ENCODE measurements at places on chromosomes 6 and 20.

- DNase-seq: no peak
Measured at GRCh38 chr6:146881228-146882181, 282.7 kb downstream of the ADGB start.

- DNase-seq: no peak
Measured at GRCh38 chr6:137711972-137712371, 155.1 kb upstream of the TNFAIP3 start.

DNA sequence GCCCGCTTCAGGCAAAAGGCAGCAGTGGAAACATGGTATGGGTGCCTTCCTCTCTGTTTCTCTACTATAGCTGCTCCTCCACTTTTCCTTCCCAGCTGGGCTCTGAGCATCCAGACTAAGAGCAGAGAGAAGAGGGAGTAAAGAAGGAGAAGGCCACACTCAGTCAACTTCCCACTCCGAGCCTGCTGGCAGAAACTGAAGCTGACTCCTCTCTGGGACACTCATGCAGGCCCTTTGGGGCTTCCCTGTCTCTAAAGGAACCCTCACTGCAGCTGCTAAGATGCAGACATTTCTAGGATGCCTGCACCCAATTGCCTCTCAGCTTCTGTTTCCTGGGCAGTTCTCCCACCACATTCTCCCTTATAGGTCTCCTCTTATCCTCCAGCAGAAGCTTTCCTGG is 88.9 kb downstream of the FRK start:
- DNase-seq: no peak

- DNase-seq: no peak
Measured at GRCh38 chr6:144535630-144536029, 250.5 kb downstream of the UTRN start.

DNA sequence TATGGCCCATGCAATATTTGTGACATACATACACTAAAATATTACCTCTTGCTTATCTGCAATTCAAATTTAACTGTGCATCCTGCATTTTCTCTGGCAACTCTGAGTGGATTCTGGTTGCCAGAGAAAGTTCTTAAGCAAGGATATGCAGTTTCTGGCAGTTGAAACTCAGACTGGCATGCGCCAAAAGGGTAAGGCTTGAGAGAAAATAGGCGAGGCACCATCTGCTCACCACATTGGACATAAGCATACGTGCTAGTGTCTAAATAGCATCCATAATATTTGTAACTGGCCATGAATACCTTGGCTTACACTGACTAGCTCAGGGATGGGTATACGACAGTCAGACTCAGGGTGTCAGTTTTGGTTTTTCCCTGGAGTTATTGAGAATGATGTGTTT is 465.1 kb downstream of the DOK5 start:
- no peak for DNase-seq

DNA sequence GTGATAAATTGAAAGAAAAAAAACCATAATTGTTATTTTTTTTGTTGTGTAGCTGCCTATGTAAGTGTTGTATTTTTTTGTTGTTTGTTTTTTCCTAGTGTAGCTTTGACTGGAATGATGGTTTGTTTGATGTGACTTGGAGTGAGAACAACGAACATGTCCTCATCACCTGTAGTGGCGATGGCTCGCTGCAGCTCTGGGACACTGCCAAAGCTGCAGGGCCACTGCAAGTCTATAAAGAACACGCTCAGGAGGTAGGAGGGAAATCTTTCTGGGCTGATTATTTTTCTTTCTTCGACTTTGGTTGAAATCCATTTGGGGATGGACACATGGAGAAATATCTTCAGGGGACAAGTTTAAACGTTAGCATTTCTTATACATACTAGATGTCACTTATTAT is 3.8 kb downstream of the PEX7 start:
- no peak for DNase-seq

GRCh38 chr6:96124778-96125177 is 109.0 kb downstream of the FUT9 start:
- no peak for DNase-seq

GRCh38 chr6:42095094-42095493 is 44.8 kb downstream of the TAF8 start:
- no peak for DNase-seq

DNA sequence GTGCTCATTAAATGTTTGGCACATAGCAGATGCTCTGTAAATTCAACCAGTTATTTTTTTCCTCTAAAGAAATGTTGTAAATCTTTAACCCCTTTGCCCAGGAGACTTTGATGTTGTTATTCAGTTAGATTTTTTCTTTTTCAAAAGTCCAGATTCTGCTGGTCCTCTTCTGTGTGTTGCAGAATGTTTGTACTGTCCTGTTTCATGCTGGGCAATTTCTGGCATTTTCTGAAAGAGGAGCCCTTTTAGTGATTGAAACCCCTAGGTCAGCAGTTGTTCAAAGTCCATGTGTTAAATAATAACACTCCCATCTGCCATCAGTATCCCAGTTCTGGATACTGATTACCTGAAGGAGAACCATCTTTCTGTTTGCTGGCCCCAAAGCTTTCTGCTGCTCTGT is 1.3 kb upstream of the SLC17A1 start:
- no peak for DNase-seq

- no peak for DNase-seq
Measured at GRCh38 chr20:62832212-62832922, 15.5 kb downstream of the COL9A3 start.

DNA sequence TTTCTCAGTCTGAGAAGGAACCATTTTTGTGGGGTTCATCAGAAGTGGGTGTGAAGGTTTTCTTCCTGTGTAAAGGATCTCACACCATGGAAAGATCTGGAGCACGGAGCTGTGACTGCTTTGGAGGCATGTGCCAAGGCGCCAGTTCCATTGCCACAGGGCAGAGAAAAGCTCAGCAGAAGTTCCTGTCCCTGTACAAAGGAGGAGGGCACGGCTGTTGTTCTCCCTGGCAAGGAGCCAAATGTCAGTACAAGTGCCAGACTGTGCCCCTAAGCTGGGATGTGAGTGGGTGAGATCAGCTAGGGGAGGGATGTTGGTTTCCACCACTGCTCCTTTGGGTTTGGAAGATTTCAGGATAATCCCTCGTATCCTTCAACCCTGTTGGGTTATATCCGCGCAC is 117.3 kb downstream of the CRYBG1 start:
- DNase-seq: no peak

DNA sequence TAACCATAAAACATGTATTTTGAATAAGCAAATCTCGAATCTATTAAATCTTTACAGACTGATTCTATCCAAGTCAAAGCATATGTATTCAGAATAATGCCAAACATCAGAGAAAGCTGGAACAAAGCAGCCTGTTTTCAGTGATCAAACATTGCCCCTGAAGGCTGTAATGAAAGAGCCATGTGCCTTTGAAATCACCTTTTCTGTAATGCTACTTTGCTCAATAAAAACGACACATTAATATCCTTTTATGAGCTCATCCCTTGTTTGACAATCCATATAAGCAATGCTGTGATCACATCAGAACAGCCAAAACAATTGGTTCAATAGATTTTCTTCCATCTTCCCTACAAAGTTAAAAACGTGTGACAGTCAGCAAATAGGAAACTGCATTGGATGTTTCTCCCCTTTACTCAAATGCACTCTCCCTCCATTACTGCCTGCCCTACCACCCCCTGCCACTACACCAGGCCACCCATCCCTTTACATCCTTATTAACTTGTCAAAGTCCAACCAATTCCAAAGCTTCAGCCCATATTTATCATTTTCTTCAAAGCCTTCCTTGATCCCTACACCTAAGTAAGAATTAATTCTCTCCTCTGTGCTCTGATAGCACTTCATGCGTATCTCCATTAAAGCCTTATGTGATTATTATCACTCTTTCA is 42.0 kb downstream of the THEMIS start:
- no peak for DNase-seq

DNA sequence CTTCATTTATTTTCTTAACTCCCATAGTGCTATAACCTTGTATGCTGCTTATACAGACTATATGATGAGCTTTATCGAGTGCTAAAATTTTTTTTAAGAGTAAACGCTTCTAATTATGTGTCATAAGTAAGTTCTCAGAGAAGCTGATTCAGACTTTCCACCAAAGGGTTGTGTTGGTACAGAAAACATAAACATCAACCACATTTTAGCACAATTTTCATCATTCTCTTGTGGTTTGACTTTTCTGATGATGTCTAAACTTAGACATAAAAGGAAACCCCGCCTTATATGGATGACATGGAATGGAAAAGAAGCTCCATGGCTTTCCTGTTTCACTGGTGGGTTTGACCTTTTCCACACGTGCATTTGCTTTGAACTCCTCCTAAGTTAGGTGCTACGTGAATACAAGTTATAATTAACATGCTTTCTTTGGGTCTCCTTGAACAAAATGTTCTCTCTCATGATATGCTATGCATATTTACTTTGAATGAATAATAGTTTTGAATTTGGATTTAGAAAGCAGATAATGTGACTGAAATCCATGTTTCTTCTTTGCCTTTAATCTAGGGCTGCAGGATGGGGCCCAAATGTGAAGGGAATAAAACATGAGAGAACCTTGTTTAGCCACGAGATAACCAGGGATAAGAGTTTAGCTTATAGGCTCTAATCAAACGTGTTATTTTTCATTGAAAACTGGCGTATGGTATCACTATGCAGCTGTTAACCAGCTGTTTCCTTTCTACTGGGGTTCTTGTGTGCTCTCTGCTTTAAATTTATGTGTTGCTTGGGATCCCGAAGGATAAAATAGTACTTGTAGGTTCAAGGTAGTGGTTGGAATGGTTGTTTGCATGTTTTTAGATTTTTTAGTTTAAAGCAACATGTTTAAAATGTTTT is 127.1 kb upstream of the AHI1 start:
- no peak for DNase-seq

- no peak for DNase-seq
Measured at GRCh38 chr6:132142308-132142707, 191.1 kb upstream of the CCN2 start.

- DNase-seq: no peak
Measured at GRCh38 chr20:24952376-24953208, 3.5 kb downstream of the CST7 start.

DNA sequence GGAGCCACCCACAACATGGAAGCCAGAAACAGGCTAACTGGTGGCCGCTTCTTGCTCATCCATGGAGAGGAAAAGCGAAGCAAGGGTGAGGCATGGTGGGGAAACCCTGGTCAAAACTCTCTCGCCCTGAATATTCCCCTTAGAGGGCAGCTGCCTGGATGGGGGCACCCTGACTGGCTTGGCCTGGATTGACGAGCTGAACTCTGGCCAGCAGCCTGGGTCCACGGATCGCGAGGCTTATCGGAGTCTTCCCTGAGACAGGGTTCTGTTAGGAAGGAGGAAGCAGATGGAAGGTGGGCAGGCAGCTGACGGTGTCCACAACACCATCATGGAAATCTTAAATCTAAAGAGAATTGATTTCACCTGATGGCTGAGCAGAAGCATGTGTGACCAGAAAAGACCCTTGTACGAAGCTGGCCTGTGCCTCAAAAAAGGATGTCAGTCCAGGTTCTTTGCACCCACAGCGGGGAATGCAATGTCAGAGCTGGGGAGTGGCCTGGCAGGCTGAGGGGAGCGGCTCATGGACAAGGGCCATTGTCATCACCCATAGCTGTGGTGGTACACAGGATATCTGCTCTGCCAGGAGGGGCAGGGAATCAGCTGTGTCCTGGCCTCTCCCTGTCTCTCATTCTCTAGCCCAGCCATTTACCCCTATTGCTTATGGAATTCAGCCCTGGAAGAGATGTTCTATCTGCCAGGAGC is 109.4 kb upstream of the SNX9 start:
- DNase-seq: no peak

- no peak for DNase-seq
Measured at GRCh38 chr6:26187981-26188635, 100.9 kb downstream of the HFE start.

- no peak for DNase-seq
Measured at GRCh38 chr6:85129881-85130280, 320.0 kb upstream of the NT5E start.

GRCh38 chr6:240151-240550 is 52.1 kb upstream of the DUSP22 start:
- no peak for DNase-seq

DNA sequence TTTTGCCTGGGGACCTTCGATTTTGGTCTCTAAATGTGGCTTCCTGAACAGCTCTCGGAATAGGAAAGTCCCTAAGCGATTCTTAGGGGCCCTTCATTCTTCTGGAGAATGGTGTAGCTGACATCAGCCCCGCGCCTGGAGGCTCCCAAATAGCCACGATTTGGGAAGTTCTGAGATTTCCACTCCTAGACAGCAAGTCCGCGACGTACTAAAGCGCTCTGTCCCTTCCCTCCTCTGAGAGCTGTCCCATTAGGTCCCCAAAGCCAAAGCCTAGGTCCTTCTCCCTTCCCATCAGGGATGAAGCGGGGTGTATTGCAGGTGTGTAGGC is 756 bp downstream of the MOXD1 start:
- DNase-seq: no peak

DNA sequence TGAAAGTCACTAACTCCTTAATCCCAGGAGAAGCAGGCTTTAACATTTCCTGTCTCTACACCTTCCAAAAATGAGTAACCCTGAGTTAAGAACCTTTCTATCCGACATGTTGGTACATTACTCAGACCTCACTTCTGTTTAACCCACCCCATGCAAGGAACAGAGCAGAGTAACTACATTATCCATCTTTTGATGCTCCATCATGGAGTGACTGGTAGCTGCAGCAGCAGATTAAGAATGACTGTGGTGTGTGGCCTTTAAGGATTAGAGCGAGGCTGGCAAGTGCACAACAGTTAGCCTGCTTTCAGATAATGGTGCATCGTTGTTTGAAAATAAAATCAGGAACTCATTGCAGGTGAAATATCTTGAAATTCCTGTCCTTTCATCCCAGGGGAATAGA is 2.0 kb downstream of the TRAF3IP2 start:
- DNase-seq: no peak

DNA sequence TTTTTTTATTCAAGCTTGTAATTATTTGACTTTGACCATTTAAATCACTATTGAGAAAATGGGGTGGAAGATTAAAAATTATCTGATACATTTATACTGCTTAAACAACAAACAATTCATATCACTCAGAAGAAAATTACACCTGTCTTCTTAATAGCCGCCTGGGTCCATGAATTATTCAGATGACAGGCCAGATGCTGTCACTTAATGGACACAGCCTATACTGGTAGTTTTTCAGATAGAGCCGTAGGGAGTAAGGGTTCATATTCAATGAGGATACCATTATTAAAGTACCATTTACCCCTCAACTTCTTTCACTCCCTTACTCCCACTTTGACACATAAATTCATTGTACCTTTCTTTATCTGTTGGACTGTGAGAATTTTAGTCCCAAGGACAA is 1193.4 kb upstream of the MAP3K7 start:
- DNase-seq: no peak

GRCh38 chr6:71567562-71567961 is 279.0 kb downstream of the OGFRL1 start:
- DNase-seq: no peak

DNA sequence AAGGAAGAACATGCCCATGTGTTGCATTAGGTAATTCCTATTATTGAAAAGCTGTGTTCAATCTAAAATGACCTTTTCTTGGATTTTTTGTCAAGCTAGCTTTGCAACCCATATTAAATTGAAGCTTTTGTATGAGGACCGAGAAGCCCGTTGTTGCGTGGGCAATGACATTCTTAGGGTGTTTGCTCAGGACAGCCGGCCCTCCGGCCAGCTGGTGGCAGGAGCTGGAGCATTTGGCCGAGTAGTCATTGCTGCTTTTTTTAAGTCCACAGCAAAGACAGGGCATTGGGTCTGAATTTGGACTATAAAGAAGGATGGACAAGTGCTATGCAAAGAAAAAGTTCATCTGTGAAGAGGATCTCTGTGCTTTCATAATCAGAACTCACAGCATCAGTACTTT is 365.8 kb downstream of the SAMD5 start:
- no peak for DNase-seq

- no peak for DNase-seq
Measured at GRCh38 chr6:89680551-89680950, 42.0 kb upstream of the LYRM2 start.

- no peak for DNase-seq
Measured at GRCh38 chr6:106162921-106163320, 76.8 kb downstream of the PRDM1 start.

All from AG08395 (cell line).